ENCODE measurements at places on chromosomes 4 and X.

GRCh38 chr4:138977524-138977923 lies 38.1 kb upstream of the NOCT start:
- DNase-seq: peak; percentile 14

DNA sequence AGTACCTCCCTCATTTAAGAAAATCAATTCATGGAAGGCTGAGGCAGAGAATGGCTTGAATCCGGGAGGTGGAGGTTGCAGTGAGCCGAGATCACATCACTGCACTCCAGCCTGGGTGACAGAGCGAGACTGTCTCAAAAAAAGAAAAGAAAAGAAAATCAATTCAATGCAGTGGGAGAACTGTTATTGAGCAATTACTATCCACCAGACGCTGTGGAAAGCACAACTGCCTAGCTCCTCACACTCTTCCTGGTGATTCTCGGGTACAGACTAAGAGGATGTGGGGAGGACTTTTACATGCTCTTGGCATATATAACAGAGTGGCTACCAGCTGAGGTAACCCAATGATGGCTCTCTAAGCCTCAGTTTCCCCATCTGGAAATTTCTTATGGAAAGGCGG lies 2.7 kb upstream of the TMSB4X start:
- DNase-seq: no peak

DNA sequence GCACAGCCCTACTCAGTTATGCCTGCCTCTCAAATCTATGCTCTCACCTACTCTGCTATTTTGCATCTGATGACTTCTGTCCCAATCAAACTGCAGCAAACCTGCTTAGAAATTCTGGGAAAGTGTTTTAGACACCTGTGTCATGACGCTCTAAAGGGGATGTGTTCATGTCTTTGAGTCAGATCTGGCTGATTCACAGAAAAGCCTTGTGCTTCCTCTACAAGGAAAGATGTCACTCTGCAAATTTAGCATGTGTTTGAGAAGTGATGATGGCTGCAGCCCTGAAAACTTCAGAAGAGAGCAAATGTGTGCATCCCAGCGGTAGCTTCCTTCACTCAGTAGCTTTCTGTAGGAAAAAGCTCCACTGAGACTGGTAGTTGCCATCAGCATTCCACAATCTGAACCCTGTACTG lies 235.4 kb downstream of the MGST2 start:
- no peak for DNase-seq

DNA sequence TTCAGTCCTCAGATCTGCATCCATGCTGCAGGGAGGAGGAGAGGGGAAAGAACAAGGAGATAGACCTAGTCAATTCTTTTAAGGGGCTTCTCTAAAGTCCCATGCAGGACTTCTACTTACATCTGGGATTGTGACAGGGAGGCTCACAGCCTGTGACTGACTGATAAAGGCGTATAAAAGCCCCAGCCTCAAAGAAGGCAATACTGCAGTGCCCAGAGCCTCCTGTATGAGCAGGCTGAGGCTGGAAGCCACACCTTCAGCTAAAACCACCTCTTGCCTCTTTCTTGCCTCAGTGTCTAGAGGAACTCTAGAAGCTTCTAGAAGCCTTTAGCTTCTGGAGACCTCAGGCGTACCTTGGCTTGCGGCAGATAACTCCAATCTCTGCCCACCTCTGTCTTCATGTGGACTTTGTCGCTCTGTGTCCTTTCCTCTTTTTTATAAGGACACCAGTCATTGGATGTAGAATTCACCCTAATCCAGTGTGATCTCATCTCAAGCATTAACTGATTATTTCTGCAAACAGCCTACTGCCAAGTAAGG lies 6.0 kb upstream of the ZCCHC4 start:
- no peak for DNase-seq

- no peak for DNase-seq
Measured at GRCh38 chr4:2301225-2301642, 39.3 kb upstream of the MXD4 start.

Data from CD4-positive, alpha-beta T cell treated with Interleukin-4 for 4 hours (primary cell).